ENCODE measurements at places on chromosomes 2 and 18.

DNA sequence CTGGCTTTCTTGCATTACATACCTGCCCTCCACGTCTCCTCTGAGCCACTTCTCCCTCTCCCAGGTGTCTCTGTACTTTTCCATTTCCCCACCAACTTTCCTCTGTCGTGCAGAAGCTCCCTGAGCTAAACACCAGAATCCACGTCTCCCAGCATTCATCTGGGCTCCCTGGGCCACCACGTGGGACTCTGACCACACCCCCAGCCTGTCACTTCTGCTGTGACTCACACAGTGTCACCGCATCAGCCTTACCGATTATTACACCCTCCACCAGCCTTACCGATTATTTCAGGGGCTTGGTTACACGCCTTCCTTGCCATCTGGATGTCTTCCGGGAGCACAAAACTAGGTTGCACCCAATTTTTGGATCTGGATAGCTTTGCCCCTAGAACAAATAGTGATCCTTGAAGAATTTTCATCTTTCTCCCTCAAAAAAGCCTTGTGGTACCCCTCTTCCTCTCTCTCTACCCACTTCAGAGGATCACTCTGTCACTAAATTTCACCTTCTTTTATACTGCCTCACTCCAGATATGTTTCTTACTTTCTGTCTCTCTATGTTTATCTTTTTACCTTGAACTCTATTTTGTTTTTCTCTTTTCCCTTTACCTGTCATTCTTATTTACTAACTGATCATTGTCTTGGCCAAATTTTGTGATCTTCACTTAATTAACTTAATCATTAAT is 136.9 kb upstream of the CAB39 start:
- DNase-seq = no peak

GRCh38 chr2:43333101-43333655 is 106.8 kb upstream of the ZFP36L2 start:
- no peak for DNase-seq

GRCh38 chr2:203949228-203949627 is 12.7 kb downstream of the ICOS start:
- no peak for DNase-seq

DNA sequence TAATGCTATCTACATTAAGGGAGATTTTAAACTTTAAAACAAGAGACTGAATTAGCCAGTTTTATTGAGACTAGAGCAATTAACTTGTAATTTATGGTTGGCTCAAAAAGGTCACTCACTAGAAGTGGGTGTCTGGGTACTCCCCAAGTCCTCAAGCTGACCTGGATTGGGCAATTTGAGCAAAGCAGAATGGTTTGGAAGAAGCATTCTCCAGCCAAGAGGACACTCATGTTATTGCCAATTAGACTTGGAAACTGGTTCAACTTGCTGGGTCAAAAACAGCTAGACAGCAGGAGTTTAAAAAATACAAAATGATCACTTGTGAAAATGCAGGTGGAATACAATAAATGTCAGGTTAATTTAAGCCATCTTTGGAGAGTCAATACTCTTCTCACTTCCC is 29.5 kb upstream of the MYO1B start:
- no peak for DNase-seq

GRCh38 chr18:79900610-79901570 is 50.6 kb downstream of the SLC66A2 start:
- DNase-seq = no peak

GRCh38 chr18:75544496-75544895 is 117.0 kb upstream of the SMIM21 start:
- no peak for DNase-seq

GRCh38 chr18:23704806-23705205 is 15.6 kb downstream of the LAMA3 start:
- DNase-seq = no peak

- no peak for DNase-seq
These were observed 71.4 kb downstream of the KLHL29 start for GRCh38 chr2:23456396-23456795.

Measured in stimulated activated CD4-positive, alpha-beta T cell treated with anti-CD3 and anti-CD28 coated beads, TNF-alpha, amount 100 ng/mL, for 1 hour (primary cell).